ENCODE measurements at places on chromosomes 12 and 14.

DNA sequence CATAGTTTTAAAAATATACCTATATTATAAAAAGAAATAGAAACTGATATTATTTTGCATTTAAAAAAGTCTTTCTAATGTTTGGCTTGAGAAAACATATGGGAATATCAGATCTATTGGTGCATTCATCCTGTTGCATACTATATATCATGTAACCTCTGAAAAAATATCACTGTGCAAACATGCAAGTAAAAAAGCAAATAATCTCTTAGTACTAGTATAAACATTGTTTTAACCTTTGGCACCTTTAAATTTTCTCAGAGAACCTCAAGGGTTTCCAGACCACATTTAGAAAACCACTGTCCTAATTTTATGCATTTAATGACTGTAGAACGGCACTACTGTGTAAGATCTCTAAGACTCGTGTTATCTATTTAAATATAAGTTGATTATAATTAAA, 416.8 kb downstream of the LRFN5 start:
- DNase-seq: no peak

DNA sequence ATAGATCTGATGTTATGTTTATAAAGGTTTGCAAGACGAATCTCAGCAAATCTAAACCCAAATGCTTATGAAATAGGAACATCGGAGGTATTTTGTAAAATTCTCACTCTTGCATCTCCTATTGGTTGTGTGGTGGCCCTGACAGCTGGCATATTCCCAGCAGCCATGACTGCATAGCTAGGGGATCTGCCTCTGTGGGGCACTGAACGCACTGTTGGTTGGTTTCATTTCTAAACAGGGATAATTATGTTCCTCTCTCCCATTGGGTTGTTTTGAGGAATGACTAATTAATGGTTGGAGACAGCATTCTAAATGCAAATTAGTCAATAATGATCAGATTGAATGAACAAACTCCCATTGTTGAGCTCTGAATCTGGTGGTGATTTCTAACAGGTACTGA, 2.7 kb upstream of the BEST3 start:
- no peak for DNase-seq

DNA sequence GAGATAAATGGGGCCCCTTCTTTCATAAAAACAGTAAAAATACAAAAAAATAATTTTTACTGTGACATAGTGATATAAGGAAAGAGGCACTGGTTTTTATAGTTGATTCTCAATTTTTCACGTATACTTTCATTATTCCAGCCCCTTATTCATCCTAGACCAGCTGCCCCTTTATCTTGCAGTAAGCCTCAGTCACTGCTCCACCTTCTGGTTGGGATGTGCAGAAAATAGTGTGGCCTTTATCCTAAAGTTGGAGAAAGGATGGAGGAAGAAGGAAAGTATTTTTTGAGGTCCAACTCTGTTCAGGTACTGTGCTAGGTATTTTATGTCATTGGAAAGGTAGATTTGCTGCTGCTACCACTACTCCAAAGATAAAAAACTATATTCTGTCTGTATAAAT, 172.7 kb downstream of the ANO6 start:
- DNase-seq: peak; percentile 34

- DNase-seq: no peak
Measured at GRCh38 chr14:91300283-91300895, 55.9 kb upstream of the GPR68 start.

DNA sequence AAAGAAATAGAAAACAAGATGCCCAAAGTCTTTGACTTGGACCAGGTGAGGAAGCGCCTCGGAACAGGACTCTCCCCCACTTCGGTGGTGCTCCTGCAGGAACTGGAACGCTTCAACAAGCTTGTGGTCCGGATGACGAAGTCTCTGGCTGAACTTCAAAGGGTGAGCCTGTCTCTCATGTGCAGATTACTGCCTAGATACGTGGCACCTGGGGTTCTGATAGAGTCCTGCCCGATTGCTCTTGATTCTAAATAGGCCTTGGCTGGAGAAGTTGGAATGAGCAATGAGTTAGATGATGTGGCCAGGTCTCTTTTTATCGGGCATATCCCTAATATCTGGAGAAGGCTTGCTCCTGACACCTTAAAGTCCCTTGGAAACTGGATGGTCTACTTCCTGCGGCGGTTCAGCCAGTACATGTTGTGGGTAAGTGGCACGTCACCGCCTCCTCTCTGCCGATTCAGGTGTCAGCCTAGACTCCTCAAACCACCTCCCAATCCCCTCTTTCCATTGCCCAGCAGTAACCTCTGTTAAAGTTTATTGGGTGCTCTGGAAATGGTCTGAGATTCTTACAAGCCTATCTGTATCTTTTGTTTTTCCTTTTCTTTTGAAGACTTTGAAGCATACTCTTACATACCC, 40.8 kb downstream of the CCDC92 start:
- no peak for DNase-seq

GRCh38 chr14:70180718-70181117, 8.0 kb downstream of the SLC8A3 start:
- DNase-seq: no peak

DNA sequence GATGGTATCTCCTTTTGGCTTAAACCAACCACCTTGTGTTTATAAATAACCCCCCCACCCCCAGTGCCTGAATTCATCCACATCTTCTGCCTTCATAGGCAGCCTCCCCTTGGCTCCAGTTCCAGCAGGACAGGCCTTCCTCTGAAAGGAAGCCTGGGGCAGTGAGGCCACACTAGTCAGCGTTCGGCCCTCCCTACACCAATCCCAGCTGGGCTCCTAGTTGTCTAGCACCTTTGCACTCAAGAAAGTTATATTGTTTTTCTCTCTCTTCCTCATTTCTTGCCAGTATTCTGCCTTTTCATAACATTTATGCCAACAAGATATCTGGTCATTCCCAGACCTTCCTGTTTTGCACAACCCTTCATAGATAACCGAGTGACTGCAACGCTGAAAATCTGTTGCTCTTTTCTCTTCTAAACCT, 73.1 kb upstream of the ACTN1 start:
- DNase-seq: no peak

Measured in HT1080 (cell line).